ENCODE measurements at places on chromosomes 1 and 21.

- DNase-seq = no peak
These were observed 17.3 kb upstream of the ADARB1 start for GRCh38 chr21:45056917-45057560.

GRCh38 chr1:12038356-12039163, 19.3 kb downstream of the MIIP start:
- no peak for DNase-seq

DNA sequence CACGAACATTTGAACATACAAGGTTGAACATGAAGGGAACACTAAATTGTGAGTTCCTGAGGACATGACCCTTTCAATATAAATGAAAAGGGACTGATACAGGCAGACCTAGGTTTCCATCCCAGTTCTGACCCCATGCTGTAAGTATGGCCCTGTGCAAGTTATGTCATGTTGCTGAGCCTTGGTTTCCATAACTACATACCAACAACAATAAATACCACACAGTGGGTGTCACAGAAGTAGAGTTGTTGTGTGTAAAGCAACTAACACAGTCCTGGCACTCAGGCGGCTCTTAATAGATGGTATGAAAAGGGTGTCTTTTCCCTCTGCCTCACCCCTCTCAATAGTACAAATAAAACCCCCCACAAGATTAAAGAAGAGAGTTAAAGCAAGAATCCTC, 140.8 kb downstream of the LMX1A start:
- DNase-seq = no peak

DNA sequence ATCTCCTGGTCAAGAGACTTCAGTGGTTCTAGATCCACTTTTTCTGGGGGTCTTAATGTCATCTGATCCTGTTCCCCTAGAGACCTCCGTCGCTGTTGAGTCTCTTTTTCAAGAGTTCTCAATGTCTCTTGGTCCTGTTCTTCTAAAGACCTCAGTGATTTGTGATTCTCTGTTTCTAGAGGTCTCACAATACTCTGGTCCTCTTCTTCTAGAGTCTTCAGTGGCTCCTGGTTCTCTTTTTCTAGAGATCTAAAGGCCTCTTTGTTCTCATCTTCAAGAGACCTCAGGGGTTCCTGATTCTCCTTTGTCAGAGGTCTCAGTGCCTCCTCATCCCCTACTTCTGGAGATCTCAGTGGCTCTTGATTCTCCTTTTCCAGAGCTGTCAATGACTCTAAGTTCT, 5.4 kb downstream of the NES start:
- no peak for DNase-seq

DNA sequence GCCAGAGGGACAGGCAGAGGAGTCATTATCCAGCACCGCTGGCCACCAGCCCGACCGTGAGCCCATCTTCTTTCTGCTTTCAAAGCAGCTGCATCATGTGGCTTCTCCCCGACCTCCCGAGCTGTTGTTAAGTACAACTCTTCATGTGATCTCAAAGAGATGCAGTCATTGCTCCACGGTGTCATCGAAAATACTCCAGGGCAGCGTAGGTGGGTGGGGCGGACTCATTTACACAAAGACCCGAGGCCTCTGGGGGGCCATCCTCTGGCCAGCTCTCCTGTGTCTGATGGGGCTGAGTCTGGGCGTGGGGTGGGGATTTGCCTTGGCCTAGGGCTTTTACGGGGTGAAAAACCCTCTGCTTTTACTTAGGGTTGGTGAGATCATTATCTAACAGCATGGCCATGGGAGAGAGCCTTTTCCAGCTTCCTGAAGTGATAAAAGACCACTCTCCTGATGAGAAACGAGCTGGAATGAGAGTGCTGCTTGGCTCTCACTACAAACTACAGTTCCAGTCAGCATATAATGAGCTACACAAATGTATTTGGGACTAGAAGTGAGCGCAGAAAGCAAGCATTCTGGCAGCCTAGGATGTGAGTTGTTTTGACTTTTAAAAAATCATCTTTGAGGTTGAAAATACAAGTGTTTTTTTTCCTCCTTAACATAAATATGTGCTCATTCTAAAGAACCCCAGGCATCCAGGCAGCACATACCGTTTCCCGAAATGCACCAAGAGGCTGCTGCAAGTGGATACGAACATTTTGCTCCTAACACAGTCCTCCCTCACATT, 165.0 kb downstream of the RHOU start:
- DNase-seq = no peak

DNA sequence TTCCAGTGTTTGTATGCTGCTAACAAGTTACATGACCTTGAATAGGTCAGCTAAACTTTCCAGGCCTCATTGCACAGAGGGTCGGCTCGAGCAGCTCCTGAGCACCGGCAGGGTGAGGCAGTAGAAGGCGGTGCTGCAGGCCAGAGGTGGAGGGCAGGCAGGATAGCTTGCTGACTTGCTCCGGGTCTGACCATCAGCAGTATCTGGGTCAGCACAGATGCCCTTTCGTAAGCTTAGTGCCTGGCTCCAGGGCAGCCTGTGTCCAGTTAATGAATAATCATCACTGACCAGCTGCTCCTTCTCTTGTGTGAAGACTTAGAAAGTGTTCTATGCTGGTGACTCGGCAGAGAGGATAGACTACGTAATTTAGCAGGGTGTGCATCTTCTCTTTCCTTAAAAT, 6.9 kb downstream of the MAPKAPK2 start:
- no peak for DNase-seq

DNA sequence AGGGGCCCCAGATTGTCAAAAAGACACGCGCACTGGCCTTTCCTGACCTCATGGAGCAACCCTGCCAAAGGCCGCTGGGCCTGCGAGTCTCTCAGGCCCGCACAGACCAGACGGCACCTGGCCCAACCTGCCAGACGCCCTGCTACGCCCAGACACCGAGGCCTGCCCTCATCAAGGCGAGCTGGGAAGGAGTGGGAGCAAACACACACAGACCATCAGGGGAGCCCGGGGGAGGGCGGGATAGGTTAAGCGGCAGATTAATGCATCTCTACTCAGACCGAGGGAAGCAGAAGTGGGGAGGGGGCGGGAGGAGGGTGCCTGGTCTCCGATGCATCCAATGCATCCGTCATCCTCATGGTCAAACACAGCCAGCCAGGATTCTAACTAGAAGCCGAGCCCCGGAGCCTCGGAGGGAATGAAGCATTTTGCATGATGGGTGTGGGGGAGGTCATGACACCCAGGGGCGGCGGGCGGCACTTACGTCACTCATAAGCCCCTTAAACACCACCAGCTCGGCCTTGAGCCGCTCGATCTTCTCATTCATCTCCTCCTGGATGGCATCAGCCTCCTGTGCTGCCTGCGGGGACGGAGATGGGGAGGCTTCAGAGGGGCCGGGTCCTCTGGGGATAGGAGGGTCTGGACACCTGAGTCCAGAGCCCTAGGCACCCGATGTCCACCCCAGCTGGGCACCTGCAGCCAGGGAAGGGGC, 17.0 kb upstream of the ALDH4A1 start:
- no peak for DNase-seq
